ENCODE measurements at places on chromosomes 3 and 15.

DNA sequence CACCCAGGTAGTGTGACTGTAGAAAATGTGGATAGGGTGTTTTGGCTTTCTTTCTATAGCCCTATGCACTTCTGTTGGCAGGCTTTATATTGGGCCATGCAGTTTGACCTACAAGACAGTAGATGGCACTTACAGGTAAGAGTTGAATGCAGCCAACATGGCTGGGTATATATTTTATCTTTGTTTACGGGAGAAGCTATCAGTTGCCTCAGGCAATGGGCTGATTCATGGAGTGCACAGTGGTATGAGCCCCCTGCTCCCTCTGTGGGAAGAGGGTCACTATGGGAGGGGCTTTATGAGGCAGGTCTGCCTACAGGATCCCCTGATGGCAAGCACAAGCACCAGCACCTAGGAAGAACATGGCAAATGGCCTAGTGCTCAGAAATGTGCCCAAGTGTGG lies 301.2 kb upstream of the CDIN1 start:
- no peak for DNase-seq

DNA sequence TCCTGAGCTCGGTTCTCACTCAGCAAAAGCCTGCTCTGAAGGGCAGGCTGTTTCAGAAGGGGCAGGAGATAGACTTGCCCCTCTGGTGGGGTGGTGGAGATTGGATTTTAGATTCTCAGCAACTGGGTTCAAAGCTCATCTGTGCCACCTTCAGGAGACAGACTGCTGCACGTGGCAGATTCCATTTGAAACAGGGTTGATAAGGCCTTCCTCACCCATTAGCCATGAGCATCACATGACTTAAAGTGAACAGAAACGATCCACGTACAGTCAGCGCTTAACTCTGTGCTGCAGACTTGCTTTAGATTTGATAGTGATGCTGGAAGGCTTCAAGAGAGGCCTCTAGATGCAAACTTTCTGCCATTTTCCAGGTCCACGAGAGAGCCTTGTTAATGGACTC lies 35.0 kb upstream of the MGLL start:
- DNase-seq: no peak

GRCh38 chr3:175743733-175744400 lies 884.7 kb downstream of the NAALADL2 start:
- no peak for DNase-seq

GRCh38 chr15:78065284-78065872 lies 12.1 kb downstream of the TBC1D2B start:
- peak; percentile 71 for DNase-seq

GRCh38 chr15:27361438-27361837 lies 390.5 kb downstream of the GABRG3 start:
- no peak for DNase-seq

GRCh38 chr15:96593735-96594134 lies 263.2 kb downstream of the NR2F2 start:
- DNase-seq: no peak

DNA sequence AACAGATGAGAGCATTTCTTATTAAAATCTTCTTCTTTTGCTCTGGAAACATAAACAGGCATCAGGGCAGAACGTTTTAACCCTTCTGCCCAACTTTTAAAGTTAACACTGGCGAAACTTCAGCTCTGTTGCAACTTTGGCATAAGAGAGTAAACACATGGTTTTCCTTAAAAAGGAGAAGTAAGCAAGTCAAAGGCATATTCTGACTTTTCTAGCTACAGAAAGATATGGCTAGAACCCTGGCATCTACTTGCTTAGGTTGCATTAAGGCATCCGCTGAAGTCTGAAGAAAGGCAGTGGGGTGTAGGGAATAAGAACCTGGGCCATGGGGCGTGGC lies 13.3 kb upstream of the IL16 start:
- DNase-seq: no peak

GRCh38 chr3:141646760-141647561 lies 91.1 kb upstream of the RNF7 start:
- no peak for DNase-seq

DNA sequence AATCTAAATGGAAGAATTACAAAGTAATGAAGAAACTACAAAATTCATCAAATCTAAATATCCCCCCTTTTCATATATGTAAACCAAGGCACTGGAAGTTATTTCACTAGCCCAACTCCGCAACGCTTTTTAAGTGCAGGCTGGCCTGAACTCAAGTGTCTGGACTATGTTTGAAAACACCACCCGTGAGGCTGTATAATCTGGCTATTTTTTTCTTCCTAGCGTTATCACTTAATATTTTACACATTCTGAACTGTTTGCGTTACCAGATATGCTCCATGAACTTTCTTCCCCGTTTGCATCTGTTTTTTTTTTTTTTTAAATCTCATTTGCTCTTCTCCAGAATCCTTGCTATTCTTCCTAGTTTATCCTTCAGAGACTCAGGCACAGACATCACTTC lies 619.5 kb upstream of the CBLB start:
- DNase-seq: no peak

DNA sequence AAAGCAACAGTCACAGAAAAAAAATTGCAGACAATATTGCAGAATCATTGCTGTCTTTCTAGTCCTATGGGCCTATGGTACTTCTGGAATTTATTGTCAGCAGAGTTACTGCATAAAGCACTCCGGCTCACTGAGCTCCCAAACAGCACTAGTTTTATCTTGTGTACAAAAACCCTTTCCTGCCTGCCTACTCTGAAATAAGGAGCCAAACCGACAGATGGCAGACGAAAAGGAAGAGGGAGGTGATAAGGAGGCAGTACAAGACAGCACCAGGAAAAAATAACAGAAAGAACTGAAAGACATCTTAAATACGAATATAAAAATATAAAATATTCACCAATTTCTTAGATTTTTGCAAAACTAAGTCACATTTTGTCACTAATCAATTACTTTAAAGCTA lies 15.6 kb downstream of the HERC1 start:
- DNase-seq: no peak

DNA sequence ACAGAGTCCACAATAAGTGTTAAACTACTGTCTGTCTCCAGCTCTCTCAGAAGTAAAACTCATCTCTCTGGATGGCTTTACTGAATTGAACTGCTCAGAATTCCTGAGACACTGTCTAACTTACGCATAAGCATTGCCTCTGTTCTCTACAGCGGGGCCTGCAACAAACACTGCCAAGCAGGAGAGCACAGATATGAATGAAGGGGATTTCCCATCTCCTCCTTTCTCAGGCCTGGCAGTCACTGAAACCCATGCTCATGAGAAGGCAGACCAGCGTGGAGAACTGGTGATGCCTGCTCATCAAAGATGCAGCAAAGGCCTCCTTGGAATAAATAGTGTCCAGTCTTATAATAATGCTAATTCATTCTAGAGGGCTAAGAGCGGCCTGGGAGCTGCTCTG lies 10.3 kb downstream of the RASGRP1 start:
- DNase-seq: no peak

- no peak for DNase-seq
These were observed 9.1 kb upstream of the DIS3L start for GRCh38 chr15:66284271-66284670.

All from psoas muscle (tissue), 8 donors.